ENCODE measurements at places on chromosomes 12 and 14.

- no peak for DNase-seq
Observed at GRCh38 chr12:5488626-5488955, 56.7 kb downstream of the NTF3 start.

- no peak for DNase-seq
Observed at GRCh38 chr14:49314737-49315136, 271.4 kb downstream of the RPS29 start.

DNA sequence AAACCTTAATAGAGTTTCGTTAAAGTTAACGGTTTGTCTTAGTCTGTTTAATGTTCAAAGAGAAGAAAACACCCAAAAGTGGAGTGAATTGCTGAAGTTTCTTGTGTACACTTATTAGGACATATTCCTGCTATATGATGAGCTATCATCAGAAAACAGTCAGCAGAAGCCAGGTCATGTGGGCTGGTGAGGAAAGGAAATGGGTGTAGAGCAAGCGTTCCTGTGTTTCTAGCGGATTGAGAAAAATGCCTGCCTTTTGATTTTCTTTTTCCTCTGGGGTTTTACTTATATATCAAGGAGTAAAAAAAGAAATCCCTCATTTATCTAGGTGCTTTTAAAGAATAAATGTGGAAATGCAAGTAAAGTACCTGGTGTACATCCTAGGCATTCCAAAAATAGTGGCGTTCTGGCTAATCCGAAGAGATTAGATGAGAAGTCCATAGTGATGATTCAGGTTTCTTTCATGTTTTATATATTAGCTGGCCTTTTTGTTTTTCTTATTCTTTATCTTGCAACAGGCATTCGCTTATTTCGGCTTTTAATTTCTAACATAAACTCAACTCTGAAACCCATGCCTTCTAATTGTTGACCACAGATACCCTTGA lies 50.7 kb downstream of the FLRT2 start:
- no peak for DNase-seq

DNA sequence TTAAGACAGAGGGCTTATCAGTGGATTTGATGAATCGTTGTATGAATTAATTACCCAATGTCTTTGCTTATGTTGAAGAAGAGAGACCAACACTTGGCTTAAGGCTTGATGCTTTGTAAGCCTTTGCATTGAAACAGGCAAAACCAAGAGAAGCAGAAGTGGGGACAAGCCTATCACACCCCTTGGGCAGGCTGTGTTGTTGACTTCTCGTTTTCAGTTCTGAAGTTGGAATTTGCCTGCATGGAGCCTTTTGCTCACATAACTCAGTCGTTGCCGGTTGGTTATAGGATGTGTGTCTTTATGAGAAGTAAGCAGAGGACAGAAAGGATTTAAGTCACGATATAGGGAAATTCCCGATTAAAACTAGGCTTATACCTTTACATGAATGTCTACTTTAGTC lies 94.7 kb downstream of the CCDC92 start:
- no peak for DNase-seq

DNA sequence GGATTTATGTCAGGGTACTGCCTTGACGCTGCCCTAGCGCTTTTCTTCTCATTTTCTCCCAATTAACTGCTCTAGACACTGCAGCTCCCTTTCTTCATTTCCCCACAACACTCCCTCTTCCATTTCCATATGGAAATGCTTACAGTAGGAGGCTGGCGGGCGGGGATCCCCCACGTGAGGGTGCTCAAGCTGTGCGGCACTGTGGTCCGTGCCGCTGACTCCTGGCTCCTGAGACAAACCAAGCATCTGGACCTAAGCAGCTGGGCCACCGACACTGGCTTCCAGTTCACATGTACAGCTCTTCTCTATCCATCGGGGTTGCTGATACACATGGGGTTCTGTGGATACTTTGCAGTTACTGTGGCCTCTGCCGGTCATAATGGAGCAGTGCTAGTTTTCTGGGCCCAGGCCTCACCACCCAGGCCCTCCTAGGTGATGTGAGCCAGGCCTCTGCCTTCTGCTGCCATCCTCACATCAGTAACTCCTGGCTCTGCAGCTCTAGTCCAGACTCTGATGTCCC lies 20.2 kb downstream of the TCHP start:
- no peak for DNase-seq

DNA sequence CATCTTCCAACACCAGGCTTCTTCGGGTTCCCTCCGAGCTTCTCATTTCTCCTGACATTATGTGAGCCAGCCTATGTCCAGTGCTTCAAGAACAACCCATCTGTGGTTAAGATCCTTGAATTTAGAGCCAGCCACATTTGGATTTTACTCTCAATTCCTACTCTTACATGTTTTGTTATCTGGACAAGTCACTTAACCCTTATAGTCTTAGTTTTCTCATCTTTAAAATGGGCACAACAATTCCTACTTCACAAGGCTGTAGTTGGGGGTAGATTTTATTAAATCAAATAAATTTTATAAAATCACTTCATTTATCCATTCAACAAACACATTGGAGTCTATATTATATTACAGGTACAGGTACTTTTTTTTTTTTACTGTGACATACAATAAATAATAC lies 105.5 kb upstream of the SLC38A2 start:
- DNase-seq = no peak

DNA sequence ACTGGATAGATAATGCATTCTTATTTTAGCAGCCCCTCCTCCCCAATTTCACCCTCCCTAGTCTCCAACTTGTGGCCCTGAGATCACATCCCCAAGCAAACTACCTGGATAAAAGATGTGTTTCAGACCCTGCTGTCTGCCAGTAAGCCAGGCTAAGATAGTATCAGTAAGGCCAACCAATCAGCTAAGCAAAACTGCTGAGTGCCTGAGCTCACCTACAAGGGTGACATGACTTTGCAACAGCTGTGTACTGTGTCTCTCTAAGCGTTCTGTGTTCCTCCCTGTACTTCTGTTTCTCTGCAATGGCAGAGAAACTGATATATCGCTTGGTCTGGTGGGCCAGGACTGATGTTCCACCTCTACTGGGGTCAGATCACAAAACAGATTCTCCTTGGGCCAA lies 224.9 kb downstream of the BTG1 start:
- no peak for DNase-seq

DNA sequence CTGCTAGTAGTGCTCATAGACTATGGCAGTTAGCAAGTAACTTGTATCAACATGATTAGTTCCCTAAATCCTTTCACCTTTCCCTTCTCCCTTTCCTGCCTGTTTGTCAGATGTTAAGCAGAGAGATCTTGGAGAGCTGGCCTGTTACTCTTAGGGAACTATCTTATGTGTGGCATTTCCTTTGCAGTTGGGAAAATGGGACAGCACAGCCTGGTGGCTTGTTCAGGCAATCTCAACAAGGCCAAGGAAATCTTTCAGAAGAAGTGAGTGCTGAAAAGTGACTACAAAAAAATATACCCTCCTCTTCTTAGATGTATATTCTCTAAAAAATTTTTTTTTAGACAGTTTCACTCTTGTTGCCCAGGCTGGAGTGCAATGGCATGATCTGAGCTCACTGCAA lies 7.4 kb downstream of the PARP2 start:
- no peak for DNase-seq

- no peak for DNase-seq
Observed at GRCh38 chr14:86912709-86913108, 1080.3 kb downstream of the GALC start.

GRCh38 chr12:113663396-113663795 lies 191.7 kb upstream of the LHX5 start:
- DNase-seq = no peak

DNA sequence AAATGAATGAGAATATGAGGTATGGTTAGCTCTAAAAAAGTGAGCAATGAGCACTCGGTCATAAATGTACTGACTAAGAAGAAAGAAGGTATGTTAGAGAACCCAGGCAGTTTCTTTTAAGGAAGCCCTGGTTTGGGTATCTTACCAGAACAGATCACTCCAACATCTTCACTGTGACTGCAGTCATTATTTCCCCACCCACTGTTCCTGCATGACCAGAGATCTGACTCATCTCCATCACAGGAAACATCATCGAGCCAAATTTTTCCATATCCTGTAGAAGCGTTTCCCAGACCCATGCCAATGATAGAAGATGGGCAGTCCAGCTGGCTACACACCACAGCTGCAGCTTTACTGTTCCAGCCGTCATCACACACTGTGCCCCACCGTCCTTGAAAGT lies 48.0 kb downstream of the CD163L1 start:
- DNase-seq = no peak

- DNase-seq = no peak
Observed at GRCh38 chr12:124668602-124669001, 101.2 kb upstream of the NCOR2 start.

GRCh38 chr14:54669721-54670561 lies 103.0 kb downstream of the SAMD4A start:
- DNase-seq = no peak

DNA sequence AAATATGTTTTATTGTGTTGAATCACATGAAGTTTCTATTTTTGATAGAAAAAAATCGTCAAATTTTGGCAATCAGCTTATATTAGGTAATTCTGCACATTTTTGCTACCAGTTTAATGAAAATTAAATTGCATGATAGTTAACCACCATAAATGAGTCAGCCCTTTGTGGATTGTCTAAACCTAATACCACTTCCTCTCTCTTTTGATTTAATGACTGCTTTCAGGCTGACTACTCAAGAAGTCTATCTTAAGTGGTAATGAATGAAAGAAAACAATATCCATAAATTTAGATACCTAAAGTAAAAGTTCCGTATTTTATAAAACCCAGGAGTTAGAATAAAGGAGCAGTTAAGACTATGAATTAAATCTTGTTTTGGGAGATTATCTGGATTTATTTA lies 450.5 kb downstream of the TMEM117 start:
- no peak for DNase-seq

GRCh38 chr14:73394317-73394716 lies 64.0 kb downstream of the NUMB start:
- no peak for DNase-seq

DNA sequence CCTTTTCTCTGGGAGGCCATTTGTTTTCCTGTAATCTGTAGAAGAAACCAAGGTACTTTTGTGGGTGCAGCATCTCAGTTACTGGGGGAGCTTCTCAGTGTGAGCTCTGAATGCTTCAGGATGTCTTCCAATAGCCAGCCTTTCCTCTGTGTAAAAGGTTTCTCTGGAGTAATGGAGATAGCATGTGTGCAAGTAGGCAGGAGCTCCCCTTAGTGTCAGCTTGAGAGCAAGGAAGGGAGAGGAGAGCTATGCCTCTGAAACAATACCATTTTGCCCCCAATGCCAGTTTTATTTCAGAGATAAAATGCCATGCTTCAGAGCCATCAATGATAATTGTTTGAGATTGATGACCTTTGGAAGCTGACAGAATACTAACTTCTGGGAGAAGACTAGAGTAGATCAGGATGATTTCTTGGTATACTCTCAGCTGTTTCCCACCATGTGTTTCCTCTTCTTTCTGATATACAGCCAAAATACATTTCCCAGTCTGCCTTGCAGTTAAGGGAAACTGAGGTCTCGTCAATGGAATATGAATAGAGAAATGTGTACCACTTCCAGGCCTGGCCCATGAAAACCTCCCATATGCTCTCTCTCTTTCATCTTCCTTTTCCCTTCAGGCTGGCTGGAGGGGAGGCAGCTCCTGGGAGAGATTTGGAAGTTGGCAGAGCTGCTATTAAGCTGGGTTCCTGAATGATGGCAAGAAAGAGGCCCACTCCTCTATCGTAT lies 125.7 kb downstream of the CRADD start:
- DNase-seq = no peak

- DNase-seq = no peak
Observed at GRCh38 chr12:97476255-97476654, 13.7 kb downstream of the RMST start.

- DNase-seq = no peak
Observed at GRCh38 chr12:77354766-77355362, 289.5 kb upstream of the E2F7 start.

DNA sequence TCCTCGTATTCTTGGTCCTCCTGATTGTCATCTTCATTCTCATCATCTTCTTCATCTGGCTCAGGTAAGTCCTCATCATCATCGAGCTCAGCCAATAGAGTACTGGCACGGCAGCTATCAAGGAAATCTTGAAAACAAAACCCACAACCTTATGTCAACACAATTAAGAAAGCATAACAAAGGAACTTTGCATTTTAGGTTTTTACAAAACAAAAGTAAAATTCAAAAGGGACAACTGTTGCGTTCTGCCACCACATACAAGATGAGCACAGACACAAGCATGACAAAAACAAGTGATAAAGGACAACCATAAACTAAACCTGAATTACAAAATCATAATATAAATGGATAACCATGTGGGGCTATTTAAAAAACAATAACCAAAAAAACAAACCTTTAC lies 84.7 kb downstream of the HECTD1 start:
- no peak for DNase-seq

DNA sequence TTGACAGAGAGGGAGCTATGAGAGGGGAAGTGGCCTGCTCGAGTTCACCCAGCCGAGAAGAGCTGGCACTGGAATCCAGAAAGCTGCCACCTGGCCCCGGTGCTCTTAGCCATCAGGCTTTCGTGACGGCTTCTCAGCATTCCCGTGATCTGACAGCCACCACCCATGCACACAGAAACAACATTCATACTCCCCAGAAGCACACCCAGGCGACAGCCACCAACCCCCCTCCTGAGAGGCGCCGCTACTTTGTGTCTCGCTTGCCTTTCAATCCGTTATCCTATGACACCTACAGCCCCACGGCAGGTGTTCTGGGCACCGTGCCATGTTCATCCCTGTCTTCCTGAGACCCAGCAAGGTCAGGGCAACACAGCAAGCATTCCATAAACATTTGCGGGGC lies 31.4 kb downstream of the PSMC1 start:
- DNase-seq = no peak

DNA sequence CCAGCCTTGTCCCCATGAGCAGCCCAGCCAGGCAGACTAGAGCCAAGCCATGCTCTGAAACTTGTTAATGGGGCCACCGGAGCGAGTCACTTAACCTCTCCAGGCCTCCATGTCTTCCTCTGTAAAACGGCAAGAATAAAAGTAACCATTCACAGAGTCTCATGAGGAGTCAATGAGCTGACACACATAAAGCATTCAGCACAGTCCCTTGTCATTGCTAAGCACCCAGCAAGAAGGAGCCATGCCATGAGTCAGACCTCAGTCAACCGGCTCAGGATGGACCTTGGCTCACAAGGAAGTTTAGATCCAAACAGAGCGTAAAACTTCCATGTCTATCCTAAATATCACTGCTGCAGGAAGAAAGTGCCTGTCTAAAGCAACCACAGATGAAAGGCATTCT lies 10.6 kb downstream of the FICD start:
- no peak for DNase-seq

DNA sequence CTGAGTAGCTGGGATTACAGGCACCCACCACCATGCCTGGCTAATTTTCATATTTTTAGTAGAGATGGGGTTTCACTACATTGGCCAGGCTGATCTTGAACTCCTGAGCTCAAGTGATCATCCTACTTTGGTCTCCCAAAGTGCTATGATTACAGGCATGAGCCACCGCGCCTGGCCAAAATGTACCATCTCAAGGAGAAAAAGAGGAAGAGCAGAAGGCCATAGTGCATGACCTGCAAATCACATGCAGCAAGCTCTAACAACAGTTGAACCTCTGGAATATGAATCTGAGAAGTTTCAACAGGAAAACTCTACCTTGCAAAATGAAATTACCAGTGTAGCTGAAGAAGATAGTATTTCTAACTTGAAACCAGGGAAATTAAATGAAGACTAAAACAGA lies 17.1 kb upstream of the SERPINA1 start:
- no peak for DNase-seq

- DNase-seq = peak; percentile 29
Observed at GRCh38 chr12:121038861-121039668, at the start of gene OASL. Gene OASL, minus strand, starts transcription at chr12:121039246. Its CDS starts 275 bp downstream, at chr12:121038971.
